Bronchial epithelial cell (primary cell): ENCODE measurements at places on chromosomes 4 and X. TPM values are rescaled to one million over a fixed set of nuclear protein-coding genes. Genes with fewer than 3 reads are reported as not detected.

Gene RENBP
- 5.5 and 10.3 TPM in 2 replicates for total RNA-seq

Gene KCNE5
- 0.26 TPM in 2 replicates for total RNA-seq

Gene GRK4
- total RNA-seq: 1.4 and 3.7 TPM in 2 replicates

Gene NEXMIF
- under 0.01 TPM in 2 replicates for total RNA-seq

Gene SEC24D
- 15.6 and 18.4 TPM in 2 replicates for total RNA-seq

Gene TMSB15B
- 0.77 and 1.1 TPM in 2 replicates for total RNA-seq

Gene MAGEA2
- not detected in 2 replicates for total RNA-seq

Gene SLC39A8
- 4.5 and 7.6 TPM in 2 replicates for total RNA-seq

Gene MAGEA11
- total RNA-seq: not detected in 2 replicates

Gene IBSP
- not detected in 2 replicates for total RNA-seq

Gene UCP1
- total RNA-seq: under 0.01 TPM in 1 of 2 replicates, not detected in the other

Gene DUSP21
- total RNA-seq: not detected in 2 replicates

Gene IDH3G
- total RNA-seq: 26.3 and 27.7 TPM in 2 replicates

Gene STK32B
- total RNA-seq: under 0.01 TPM in 1 of 2 replicates, not detected in the other

Gene FRG2
- total RNA-seq: not detected in 2 replicates

Gene BEND2
- not detected in 2 replicates for total RNA-seq

Gene MID2
- 21.9 and 28.8 TPM in 2 replicates for total RNA-seq

Gene BEND4
- not detected in 2 replicates for total RNA-seq

Gene FAM53A
- total RNA-seq: 0.64 and 0.79 TPM in 2 replicates

Gene C4orf50
- not detected in 2 replicates for total RNA-seq

Gene SSX4
- not detected in 2 replicates for total RNA-seq

Gene TRIML2
- not detected in 2 replicates for total RNA-seq

Gene PRKG2
- total RNA-seq: 5.3 and 7.0 TPM in 2 replicates

Gene ATP11C
- 10.0 and 11.3 TPM in 2 replicates for total RNA-seq

Gene GK2
- total RNA-seq: not detected in 2 replicates

Gene GPRASP3
- total RNA-seq: 1.8 and 2.6 TPM in 2 replicates

Gene FAM241A
- total RNA-seq: 2.4 and 4.6 TPM in 2 replicates

Gene MYL5
- total RNA-seq: 2.9 and 5.2 TPM in 2 replicates

Gene NSUN7
- total RNA-seq: 0.79 and 1.8 TPM in 2 replicates

Gene ARHGAP4
- 0.77 and 0.79 TPM in 2 replicates for total RNA-seq

Gene DOK7
- 1.0 and 4.2 TPM in 2 replicates for total RNA-seq

Gene ADRA2C
- total RNA-seq: under 0.01 and 0.13 TPM in 2 replicates

Gene ALAS2
- not detected in 2 replicates for total RNA-seq

Gene HMX1
- not detected in 2 replicates for total RNA-seq

Gene VSIG4
- total RNA-seq: not detected in 2 replicates

Gene SPANXD
- total RNA-seq: not detected in 2 replicates

Gene PAGE5
- not detected in 2 replicates for total RNA-seq

Gene GPRIN3
- total RNA-seq: not detected in 2 replicates

Gene PARM1
- 0.13 TPM in 1 of 2 replicates, not detected in the other for total RNA-seq

Gene VCX2
- not detected in 2 replicates for total RNA-seq

Gene ARSJ
- total RNA-seq: 23.3 and 29.0 TPM in 2 replicates

Gene DGKK
- total RNA-seq: not detected in 2 replicates

Gene SPANXN3
- not detected in 2 replicates for total RNA-seq
